ENCODE measurements at places on chromosomes 11 and 22.

- no peak for DNase-seq
Measured at GRCh38 chr11:46426233-46426991, 34.8 kb upstream of the CHRM4 start.

GRCh38 chr22:21014726-21015465, at the start of gene P2RX6:
Gene P2RX6 (plus strand): TSS chr22:21015165. CDS start chr22:21015175, 10 bp downstream.
- no peak for DNase-seq

- no peak for DNase-seq
Measured at GRCh38 chr11:46475051-46475925, 83.7 kb upstream of the CHRM4 start.

- no peak for DNase-seq
Measured at GRCh38 chr11:82790723-82791484, 57.2 kb upstream of the FAM181B start.

DNA sequence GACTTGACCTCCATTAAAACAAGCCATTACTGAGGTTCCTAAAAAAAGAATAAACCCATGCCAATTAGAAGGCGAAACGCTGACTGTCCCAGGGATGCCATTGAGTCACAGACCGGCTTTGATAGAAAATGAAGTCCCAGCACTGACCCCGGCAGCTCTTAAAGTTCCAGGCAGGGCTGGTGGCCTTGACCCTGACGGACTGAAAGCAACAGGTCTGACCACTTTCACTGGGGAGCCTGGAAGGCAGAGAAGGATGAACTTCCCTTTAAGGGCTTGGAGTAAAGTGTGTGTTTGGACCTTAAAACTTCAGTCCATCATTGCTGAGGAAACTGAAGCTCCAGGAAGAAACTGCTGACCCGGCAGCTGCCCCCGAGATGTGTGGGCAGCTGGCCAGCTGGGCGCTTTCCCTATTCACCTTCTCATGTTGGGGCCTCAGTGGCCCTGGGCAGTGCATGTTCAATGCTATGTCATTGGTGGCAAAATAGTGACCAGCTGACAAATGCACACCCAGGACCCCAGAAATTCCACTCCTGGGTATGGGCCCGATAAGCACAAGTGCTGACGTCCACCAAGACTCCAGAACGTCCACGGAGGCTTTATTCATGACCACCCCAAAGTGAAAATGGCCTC, 18.9 kb upstream of the EFCAB6 start:
- no peak for DNase-seq

- DNase-seq, result no peak
Measured at GRCh38 chr11:75160220-75160757, 9.4 kb downstream of the SLCO2B1 start.

DNA sequence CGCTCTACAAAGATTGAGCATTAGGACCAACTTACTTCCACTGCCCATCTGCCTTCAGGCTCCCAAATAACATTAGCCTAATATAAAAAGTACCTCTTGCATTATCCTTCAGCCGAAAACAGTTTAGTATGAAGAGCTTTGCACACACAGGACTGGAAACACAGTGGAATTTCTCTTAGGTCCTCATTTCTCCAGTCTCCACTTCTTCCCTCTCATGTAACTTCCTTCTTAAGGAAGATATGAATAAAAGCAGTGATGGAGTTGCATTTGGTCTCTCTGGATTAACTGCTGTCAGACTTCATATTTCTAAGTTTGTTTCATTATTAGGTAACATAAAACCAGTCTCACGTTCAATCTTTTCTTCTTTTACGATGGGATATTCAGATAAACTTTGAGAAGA, 5.6 kb upstream of the MPEG1 start:
- DNase-seq, result no peak

- no peak for DNase-seq
Measured at GRCh38 chr11:68749229-68750123, 1.8 kb downstream of the TESMIN start.
